ENCODE measurements at places on chromosomes 2 and 18.

DNA sequence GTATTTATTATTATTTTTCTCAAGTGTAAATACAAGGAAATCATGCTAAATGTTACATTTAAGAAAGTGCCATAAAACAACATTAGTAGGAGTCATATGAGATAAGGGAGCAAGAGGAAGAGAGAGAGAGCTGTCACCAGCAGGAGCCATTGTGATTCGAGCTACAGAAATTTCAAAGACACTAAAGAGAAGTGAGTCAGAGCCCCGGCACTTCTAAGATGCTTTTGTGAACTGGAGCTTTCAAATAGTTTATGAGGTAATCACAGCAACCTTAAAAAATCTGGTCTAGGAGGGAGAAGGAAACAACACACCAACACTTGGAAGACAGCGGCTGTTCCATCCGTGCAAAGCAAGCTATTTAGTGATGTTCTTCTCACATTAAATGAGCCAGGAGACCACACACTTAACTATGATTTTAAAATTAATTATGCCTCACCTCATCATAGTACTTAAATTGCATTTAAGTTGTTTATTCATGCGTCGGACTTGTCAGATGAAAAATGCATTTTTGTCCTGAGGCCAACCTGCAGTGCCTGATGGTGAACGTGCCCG lies 382.7 kb upstream of the SALL3 start:
- DNase-seq = no peak

- DNase-seq = no peak
These were observed 43.6 kb upstream of the PXDN start for GRCh38 chr2:1787755-1788477.

GRCh38 chr18:54323970-54324369 lies 33.7 kb downstream of the STARD6 start:
- no peak for DNase-seq

DNA sequence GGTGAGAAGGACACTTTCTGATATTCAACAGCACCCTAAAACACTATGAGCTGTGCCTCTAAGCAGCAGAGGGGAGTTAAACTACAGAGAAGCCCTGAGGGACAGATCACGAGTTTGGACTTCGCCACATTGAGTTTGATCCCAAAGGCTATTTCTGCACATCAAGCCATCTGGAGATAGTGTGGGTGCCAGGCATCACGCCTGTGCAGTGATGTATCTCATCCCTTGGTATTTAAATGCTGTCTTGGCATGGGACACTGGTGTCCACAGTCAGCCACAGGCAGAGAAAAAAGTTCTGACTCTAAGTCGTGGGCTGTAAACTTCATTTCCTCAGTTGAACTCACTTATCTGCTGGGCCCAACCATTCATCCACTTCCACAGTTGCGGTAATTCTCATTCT lies 742.3 kb upstream of the CELF4 start:
- DNase-seq = no peak

DNA sequence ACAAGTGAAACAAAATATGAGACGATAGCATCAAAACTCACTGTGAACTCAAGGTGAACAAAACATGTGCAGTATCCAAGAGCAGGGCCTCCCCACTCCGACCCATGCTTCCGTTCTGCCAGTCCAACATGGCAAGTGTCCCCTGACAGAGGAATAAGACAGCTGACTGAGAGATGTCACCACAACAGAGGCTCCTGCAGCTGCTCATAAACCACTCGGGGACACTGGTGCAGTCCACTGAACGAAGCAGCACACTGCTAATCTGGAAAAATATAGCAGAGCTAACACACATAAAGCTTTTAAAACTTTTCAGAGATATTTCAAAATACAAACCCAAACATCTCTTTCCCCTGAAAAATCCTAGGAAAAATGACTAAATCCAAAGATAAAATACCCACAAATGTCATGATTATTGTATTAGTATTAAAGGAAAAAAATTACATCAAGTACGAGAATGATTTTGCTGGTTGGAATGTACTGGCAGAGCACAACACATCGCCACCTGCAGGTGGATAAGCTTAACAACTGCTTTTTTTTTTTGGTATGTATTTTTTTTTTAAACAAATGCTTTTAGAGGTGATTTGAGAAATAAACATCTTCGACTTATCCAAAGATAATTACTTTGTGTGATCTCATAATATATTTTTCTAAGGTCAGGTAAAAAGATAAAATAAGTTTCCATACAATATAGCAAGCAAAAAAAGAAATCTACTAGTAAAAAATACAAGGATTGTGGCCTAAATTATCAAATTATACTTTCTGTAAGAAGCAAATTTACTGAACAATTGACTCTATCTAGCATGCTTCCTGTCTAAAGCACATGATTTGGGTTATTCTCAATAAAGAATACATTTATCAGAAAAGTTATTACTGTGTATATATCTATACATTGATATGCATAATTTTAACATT lies 18.6 kb downstream of the THADA start:
- DNase-seq = peak; percentile 80

DNA sequence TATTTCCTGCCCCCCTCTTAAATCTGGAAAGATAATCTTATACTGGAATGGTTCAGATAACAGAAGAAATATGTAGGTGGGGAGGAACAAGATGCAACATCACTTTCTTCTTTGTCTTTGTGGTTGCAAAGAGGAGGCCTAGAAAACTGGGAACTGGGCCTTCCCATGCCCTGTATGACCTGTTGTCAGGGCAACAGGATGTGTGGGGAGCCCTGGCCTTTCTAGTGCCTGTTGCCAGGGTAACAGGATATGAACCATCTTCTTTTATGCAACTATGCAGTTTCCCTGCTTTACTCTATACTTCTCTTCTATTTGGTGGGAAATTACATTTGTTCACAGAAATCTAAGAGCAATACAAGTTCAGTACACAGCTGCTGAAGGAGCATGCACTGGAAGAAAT lies 79.8 kb upstream of the PDE1A start:
- DNase-seq = peak; percentile 58

DNA sequence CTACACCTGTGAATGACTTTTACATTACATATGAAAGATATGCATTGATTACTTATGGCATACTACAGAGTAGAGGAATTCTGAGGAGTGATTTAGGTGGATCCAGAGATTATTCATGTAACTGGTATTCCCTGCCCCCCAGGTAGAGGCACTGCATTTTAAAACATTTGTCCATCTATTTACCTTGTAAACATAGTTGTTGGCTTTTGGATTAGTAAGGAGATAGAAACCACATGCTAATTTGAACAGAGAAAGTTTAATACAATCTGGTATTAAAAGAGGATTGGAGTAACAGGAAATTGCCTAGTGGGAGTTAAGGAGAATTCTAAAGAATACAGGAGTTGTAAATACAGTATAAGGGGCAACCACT lies 15.9 kb downstream of the GALNT3 start:
- no peak for DNase-seq

DNA sequence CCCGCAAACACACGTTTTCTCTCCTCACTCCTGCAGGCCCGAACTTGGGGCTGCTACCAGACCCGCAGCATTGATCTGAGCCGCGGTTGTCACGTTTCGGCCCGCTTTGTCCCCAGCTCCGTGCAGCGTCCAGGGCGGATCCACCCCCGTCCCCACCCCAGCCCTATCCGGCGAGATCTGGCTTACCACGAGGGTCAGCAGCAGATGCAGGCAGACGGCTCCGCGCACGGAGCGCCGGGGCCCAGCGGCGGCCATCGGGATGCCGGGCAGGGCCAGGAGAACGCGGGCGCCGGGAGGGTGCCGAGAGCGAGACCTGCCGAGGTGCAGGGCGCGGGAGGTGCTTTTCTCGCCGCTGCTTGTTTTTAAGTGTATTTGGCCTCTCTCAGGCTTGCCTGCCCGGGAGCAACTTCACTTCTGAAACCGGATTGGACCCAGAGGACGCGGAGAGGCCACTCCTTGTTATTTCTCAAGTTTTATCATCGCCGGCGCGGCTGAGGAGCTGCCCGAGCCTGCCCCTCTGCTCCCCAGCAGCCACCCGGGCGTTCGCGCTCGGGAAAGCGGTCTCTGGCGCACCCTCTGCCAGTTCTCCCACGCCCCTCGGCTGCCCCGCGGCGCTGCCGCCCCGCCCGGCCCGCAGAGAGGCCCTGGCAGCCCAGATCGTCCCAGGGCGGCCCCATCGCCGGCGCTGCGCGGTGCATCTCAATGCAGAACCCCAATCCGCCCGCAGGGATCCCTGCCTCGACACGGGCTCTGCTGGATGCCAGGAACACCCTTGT lies at the start of gene DSC3:
DSC3 (minus strand) TSS at position 337 of the 776 bp plus-strand sequence; CDS start at position 255, 82 bp downstream.
- no peak for DNase-seq

DNA sequence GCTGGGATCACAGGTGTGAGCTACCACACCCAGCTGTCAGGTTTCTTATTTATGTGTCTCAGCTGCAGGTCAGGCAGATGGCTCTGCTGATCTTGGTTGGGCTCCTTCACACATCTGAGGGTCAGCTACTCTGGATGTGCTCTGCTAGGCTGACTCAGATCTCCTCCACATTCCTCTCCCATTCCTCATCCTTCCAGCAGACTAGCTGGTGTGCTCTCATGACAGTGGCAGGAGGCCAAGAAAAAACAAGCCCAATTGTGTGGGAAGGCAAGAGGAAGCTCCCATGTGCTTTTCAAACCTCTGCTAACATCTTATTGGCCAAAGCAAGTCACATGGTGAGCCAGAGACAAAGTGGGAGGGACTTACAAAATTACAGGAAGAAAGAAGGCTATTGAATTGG lies 11.7 kb upstream of the MSH6 start:
- peak; percentile 99 for DNase-seq

GRCh38 chr2:240519396-240520129 lies 38.2 kb downstream of the ANKMY1 start:
- peak; percentile 53 for DNase-seq

- no peak for DNase-seq
These were observed 101.8 kb downstream of the RNF152 start for GRCh38 chr18:61791031-61791430.

DNA sequence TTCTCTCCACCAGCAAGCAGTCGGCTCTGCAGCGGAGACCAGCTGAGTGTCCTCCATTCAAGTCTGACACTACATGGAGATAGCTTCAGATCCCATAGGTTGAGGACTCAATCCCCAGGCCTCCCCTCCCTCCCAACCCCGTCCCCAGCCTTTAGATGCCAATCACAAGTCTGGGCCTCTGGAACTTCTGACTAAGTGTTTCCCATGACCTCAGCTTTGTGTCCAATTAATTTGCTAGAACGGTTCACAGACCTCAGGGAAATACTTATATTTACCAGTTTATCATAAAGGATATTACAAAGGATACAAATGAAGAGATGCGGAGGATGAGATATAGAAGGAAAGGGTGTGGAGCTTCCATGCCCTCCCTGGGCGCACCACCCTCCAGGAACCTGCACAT lies 77.4 kb downstream of the MERTK start:
- DNase-seq = no peak

GRCh38 chr18:54222922-54223567 lies 1.4 kb downstream of the MBD2 start:
- no peak for DNase-seq

DNA sequence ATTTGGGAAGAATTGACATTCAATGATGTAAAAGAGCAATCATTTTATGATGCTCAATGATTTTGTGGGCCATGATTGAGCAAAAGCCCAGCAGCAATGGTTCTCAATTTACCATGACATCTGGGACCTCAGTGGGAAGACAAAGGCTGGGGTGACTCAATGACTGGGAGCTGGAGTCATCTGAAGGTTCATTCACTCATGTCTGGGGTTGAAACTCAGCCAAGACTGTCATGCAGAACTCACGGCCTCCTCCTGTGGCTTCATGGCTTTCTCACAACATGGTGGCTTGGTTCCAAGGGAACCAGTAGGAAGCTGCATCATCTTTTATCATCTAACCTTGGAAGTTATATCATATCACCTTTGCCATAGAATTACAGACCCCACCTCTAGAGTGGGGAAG lies 45.1 kb upstream of the CD226 start:
- peak; percentile 86 for DNase-seq

GRCh38 chr2:1854729-1855547 lies 110.6 kb upstream of the PXDN start:
- peak; percentile 28 for DNase-seq

- peak; percentile 45 for DNase-seq
These were observed 683 bp downstream of the GBX2 start for GRCh38 chr2:236167297-236168109.

DNA sequence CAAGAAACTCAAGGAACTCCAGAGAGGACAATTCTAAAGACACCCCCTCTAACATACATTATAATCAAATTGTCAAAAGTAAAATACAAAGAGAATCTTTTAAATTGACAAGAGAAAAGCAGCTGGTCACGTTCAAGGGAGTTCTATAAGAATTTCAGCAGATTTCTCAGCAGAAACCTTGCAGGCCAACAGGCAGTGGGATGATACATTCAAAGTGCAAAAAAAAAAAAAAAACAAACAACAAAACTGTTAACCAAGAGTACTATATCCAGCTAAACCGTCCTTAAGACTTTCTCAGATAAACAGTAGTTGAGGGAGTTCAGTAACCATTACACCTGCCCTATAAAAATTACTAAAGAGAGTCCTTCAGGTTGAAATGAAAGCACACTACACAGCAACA lies 33.9 kb downstream of the CCDC138 start:
- DNase-seq = no peak

DNA sequence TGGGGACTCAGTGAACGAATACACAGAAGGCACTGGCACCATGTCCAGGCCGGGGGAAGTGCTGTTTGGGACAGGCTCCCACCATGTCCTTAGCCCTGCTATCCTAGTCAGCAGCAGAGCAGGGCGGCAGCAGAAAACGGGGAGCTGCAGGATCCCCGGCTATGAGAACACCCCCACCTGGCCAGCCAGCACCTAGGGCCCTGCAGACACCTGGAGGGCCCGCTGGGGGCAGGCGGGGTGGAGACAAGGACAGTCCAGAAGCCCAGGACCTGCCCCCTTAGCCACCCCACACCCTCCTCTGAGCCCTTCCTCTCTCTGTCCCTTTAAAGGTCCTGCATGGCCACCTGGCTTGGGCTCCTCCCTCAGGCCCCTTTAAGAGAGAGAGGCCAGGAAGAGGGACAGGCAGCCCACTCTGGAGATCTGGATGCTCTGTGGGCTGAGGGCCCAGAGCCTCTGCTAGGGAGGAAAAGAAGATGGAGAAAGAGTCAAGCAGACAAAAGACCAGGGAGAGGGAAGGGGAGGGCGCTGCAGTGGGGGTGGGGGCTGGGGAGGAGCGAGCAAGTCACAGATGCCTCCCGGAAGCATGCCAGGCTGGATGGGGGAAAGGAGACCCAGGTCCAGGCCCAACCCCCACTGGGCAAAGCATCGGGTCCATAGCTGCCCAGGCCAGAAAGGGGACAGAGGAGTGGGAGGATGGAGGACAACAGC lies 48.6 kb downstream of the BIN1 start:
- no peak for DNase-seq

DNA sequence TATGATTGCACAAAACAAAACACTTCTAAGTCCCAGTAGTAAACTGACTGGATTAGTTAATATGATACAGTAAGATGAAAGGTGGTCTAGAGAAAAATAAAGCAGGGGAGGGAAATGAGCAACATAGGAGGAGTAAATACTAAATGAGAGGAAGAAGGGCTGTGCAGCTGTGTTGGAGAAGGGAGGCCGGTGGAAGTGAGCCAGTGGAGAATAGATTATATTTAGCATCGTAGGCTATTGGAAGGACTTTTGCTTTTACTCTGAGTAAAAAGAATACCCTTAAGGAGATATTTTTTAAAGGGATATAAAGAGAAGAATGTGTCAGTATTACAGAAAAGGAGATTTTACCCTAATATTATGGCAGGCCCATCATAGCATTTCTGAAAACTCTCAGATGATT lies 12.7 kb downstream of the WDR75 start:
- DNase-seq = no peak

GRCh38 chr2:65580824-65581223 lies 148.4 kb upstream of the SPRED2 start:
- DNase-seq = no peak
